ENCODE measurements at places on chromosomes 5 and 9. TPM values are rescaled to one million over a fixed set of nuclear protein-coding genes. Genes with fewer than 3 reads are reported as not detected.

GRCh38 chr5:568061-568781, 43.9 kb upstream of the CEP72 start:
- DNase-seq: no peak

- DNase-seq: no peak
Measured at GRCh38 chr5:159290741-159291140, 27.7 kb downstream of the UBLCP1 start.

GRCh38 chr9:3271581-3271980, 254.2 kb downstream of the RFX3 start:
- no peak for DNase-seq

- peak; percentile 45 for DNase-seq
Measured at GRCh38 chr5:139459451-139459934, 3.0 kb downstream of the ECSCR start.

DNA sequence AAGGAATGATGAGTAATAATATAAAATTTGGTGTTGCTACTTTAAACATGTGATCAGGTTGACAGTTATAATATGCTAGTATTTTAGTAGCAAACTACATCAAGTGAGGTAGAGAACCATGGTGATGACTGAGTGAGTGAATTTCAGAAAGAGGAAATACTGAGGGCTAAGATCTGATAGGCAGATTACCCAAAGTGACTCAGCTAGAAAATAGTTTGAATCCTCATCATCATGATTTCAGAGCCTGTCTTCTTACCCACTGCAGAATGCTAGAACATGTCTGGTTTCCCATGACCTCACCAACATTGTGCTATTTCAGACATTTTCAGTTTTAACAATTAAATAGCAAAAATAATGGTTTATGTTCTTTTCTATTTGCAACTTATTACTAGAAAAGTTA, 602.1 kb downstream of the TAF11L14 start:
- DNase-seq: no peak

Gene DAPK1
- total RNA-seq: 4.4 TPM
